Stimulated activated CD8-positive, alpha-beta memory T cell treated with anti-CD3 and anti-CD28 coated beads, Interleukin-15, amount 100 ng/mL, for 1 hour (primary cell): ENCODE measurements at places on chromosomes 12 and 14.

DNA sequence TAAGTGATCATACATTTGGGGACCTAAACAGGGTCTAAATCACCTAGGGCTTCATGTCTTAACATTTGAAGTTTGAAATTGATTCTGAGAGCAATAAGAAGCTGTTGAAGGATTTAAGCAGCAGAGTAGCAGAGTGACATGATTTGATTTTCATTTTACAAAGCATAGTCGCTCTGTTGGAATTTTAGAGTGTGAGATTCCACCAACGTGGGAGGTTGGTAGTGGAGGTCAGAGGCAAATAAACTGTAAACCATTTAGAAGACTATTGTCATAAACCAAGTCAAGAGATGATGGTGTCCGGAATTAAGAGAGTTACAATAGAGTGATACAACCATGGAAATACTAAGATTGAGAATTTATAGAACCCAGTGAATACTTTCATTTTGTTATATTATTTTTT lies 52.7 kb upstream of the ZDHHC17 start:
- DNase-seq: no peak

DNA sequence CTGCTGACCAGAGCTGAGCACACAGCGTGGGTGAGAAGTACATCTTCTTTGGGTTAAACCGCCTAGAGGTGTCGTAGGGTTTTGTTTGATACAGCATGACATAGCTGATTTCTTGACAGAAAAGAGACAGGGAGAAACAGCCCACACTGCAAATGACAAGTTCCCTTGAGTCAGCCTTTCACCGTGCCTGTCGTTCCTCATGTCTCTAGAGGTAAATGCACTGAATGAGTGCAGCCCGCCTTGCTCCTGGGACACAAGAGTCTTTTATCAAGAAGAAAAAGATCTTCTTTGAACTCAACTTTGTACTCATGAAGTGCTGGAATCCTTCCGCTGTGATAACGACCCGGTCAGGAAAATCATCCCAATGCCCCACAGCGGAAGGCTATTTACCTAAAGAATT lies 77.6 kb downstream of the TMEM132D start:
- DNase-seq: no peak

DNA sequence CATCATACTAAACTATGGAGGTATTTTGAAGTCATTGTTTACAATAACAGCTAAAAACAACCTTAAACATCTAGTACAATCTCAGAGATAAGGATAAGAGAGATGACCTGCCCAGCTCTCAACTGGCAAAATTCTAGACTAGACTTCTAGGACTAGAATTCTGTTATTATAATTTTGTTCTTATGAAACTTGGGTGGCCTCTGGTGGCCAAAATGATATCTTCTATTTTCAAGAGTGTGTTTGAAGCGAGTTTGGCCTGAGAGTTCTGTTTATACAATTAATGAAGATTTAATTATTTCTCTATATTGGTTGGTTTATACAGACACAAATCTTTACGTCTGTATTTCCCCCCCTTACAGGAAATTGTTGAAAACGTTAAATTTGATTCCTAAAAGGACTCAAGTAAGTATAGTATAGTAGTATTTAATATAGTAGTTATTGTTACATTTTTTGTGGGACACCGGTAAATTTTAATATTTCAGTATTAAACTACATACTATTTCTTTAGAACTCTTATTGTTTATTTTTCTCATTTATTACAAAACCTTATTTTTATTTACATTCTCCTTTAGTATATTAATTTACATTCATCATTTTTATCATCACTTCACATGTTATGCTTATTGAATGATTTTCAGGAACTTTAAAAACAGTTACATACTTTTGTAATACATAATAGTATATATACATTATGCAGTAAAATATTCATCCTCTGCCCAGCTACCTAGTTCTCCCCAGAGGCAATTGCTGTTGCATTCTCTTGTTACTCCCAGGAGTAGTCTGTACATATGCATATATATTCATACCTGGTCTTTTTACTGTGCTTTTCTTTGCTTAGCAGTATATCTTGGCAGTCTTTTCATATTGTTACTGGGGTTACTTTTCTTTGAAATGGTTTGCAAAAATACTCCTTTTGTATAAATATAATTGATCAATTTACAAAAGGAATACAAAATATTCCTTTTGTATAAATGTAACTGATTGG lies 6.6 kb downstream of the PPHLN1 start:
- no peak for DNase-seq

DNA sequence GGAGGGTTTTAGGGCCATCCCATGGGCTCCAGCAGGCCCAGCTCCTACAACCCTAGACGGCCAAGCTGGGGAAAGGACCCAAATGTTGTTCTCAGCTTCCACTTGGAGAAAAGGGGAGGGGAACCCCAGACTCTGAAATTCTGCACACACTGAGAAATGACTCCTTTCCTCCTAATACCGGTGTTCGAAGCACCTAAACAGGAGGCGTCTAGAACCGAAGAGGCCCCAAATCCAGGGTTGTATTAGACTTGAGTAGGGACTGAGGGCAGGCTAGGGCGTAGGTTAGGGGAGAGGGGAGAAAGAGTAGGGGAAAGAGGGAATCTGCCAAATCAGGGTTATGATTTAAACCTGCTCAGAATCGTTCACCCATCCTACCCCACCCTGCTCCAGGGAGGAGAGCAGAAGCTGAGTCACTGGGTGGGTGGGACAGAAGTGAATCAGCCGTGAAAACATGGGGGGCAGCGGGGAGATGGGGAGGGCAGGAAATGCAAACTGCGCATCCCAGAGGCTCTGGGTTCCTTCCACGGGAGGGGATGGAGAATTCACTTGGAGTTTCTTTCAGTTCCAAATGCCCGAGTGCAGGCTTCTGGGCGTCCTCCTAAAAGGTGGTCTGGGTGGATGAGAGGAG lies 1.0 kb downstream of the IGFBP6 start:
- no peak for DNase-seq

- no peak for DNase-seq
Measured at GRCh38 chr12:58889557-58889956, 30.7 kb downstream of the LRIG3 start.

DNA sequence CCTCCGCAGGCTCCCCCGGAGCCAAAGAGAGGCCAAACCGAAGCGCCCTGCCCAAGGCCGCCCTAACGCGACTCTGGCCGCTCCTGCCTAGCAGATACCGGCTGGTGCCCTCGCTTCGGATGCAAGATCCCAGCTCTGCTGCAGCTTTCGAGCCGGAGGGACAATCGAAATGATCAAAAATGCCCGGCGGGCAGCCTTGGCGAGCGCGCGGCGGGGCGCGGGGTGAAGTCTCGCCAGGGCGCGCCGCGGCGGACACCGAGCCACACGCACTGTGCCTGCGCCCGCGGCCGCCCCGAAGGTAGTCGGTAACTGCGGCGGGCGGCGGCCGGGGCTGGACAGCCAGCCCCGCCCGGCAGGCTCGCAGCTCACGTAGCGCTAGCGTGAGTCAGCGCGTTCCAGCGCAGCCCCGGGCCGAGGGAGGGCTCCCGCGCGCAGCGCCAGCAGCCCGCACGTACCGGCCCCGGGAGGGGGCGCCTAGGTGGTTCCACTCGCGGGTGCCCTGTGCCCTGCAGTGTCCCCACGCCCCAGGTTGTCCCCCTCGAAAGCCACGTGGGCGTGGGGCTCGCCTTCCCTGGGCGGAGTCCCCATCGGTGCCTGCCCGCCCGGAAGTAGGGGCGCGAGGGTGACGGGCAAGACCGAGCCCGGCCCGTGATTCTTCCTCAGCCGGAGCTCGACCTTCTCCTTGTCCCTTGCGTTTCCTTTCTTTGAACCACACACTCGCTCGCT lies 109.2 kb upstream of the EGLN3 start:
- DNase-seq: peak; percentile 20

DNA sequence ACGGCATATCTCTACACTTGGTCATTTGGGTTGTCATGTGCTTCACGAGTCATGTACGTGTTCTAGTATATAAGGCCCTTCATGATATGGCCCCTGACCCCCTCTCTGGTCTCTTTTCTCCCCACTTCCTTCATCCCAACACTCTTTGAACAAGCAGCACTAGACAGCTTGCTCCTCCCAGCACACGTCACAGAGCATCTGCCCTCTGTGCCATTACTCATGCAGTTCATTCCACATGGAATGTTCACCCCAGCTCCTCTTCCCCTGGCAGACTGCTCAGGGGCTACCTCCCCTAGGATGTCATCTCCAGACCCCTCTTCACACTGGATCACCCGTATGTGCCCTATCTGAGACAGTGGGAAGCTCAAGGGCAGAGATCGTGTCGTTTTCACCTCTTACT lies 14.1 kb upstream of the LRP1-AS start:
- no peak for DNase-seq

DNA sequence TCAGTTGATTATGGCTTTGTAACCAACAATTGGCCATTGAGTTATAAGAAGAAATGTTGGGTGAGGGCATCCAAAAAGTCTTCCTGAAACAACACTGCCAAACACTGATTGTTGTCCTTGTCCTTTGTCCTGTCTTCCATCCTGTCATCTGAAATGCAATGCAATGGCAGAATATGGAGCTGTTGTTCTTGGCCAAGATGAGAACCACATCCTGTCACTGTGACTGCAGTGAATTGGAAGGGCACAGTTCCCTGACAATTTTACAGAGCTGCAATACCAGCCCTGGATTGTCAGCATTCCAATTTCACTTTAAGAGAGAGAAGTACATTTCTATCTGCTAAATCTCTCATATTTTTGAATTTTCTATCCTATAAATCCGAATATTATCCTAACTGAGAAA lies 613.3 kb downstream of the FLRT2 start:
- no peak for DNase-seq

- DNase-seq: no peak
Measured at GRCh38 chr12:92365836-92366235, 220.2 kb upstream of the BTG1 start.

GRCh38 chr12:121826318-121827150 lies 22.7 kb downstream of the SETD1B start:
- DNase-seq: no peak

- no peak for DNase-seq
Measured at GRCh38 chr12:28987538-28988324, 161.3 kb upstream of the FAR2 start.

GRCh38 chr12:7162691-7163114 lies 26.8 kb upstream of the PEX5 start:
- no peak for DNase-seq
